ENCODE measurements at places on chromosomes 11 and 22.

- no peak for DNase-seq
Observed at GRCh38 chr22:31425331-31426050, 26.1 kb downstream of the DRG1 start.

DNA sequence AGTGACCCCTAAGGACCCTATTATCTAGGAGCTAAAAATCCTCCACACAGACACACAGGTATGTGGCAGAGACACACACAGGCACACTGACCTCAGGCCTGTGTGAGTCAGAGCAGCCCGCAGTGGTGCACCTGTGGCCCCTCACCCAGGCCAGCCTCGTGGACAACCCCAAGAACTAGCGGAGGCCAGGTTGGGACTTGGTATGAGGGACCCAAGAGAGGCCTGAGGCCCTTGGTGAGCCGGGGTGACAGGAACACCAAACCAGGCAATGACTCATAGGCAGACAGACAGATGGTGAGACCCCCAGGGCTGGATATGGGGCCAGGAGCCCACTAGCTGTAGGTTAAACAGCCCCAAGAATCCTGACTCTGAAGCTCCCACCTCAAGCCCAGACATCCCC lies 6.0 kb downstream of the CASTOR1 start:
- DNase-seq, result no peak

GRCh38 chr22:29073618-29074275 lies 912 bp downstream of the KREMEN1 start:
- DNase-seq, result peak; percentile 66

DNA sequence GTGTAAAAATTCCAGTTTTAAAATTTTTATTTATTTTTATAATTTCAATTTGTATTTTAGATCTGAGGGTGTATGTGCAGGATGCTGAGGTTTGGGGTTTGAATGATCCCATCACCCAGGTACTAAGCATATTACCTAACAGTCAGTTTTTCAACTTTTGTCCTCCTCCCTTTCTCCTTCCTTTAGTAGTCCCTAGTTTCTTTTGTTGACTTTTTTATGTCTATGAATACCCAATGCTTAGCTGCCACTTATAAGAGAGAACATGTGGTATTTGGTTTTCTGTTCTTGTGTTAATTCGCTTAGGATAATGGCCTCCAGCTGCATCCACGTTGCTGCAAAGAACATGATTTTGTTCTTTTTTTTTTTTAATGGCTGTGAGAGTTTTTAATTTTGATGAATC lies 35.7 kb upstream of the UCP3 start:
- no peak for DNase-seq

- no peak for DNase-seq
Observed at GRCh38 chr11:2809854-2810253, 75.7 kb downstream of the CDKN1C start.

- no peak for DNase-seq
Observed at GRCh38 chr22:23673050-23673620, 17.7 kb upstream of the RGL4 start.

DNA sequence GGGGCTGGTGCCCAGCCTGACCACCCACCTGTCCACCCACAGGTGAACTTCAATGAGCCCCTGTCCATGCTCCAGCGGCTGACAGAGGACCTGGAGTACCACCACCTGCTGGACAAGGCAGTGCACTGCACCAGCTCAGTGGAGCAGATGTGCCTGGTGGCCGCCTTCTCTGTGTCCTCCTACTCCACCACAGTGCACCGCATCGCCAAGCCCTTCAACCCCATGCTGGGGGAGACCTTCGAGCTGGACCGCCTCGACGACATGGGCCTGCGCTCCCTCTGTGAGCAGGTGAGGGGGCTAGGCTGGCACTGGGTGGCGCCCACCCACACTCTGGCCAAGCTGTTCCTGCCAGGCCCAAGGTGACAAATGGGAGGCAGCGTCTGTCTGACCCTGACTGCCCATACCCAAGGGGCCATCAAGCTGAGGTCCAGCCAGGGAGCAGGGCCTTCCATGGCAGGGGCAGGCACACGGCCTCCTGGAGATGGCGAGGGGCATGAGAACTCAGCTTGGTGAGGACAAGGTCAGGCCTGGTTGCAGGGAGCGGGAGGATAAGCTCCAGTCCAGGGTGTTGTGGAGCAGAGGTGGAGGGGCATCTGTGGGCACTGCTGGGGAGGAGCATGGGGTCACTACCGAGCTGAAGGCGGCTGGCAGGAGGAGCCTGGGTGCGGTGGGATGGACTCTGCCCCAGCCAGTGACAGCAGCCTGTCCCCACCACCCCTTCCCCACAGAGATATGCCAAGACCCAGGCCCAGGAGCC lies 77.7 kb downstream of the MORC2 start:
- DNase-seq, result peak; percentile 89

GRCh38 chr11:2072551-2073261 lies 66.5 kb downstream of the IGF2 start:
- DNase-seq, result no peak

DNA sequence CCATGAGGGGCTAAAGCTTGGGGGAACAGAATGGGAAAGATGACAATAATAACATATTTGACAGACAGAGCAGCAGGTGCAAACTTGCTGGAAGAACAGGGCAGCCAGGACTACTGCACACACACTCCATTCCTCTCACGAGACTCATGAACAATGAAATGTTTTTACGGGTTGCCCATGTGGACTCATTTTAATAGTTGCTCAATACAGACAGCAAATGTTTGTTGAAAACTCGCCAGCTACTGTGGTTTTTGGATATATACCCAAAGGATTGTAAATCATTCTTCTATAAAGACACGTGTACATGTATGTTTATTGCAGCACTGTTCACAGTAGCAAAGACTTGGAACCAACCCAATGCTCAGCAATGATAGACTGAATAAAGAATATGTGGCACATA lies 10.3 kb downstream of the SYT13 start:
- DNase-seq, result no peak

DNA sequence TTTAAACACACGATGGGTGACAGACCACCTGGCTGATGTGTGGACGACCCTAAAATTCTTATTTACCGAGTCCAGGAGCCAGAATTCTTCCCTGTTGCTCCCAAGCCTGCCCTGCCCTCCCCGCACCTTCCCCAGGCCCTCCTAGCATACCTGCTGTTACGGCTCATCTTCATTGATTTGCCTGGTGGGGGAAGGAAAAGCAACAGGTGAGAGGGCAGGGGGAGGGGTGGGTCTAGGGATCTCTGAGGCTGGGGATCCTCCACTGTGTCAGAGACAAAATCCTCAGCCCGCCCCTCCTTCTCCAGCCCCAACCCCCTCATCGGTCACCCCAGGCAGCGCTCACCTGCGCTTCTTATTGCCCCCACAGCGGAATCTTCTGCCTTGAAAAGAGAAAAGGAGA lies 4.0 kb downstream of the FXYD2 start:
- DNase-seq, result no peak

GRCh38 chr11:73962101-73962705 lies 11.4 kb downstream of the DNAJB13 start:
- no peak for DNase-seq

GRCh38 chr22:32799496-32799895 lies 2.0 kb upstream of the TIMP3 start:
- no peak for DNase-seq

DNA sequence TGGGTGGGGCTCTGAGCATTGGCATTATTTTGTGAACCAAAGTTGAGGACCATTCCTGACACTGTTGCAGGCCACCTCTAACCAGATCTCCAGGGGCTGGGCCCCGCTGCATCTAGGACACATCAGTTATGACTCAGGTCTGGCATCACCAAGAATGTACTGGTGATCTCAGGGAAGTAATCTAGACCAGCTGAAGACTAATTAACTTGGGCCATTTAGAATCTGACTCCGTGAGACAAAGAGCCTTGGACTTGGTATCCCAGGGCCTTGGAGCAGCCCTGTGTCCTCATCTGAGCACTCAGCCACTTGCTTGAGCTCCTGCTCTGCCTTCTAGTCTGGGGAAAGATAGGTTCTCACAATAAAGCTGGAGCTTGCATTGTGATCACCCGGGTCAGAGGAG lies 200.6 kb downstream of the KIRREL3 start:
- DNase-seq, result no peak

GRCh38 chr11:72084076-72084475 lies 3.4 kb downstream of the LRRC51 start:
- DNase-seq, result no peak

DNA sequence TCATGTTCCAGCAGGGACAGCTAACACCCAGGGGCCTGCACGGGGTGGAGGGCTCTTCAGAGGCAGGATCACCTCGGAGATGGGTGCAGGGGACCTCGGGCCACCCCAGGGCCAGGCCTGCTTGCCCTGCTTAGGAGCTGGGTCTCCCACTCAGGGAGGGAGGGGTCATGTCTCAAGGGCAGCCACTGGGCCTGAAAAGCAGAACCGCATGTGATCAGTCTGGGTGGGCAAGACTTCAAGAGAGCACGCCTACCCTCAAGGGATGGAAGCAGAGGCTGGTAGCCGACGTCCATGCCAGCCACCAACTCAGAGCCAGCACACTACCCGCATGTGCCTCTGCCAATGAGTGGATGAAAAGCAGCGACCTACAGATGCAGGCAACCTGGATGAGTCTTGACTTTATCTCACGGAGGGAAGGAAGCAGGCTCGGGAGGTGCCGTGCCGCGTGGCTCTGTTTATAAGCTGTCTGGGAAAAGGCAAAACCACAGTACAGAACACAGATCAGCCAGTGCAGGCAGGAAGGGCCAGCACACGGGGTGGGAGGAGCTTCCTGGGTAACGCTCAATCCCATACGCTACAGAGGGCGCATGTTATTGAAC lies 16.0 kb downstream of the TBX1 start:
- no peak for DNase-seq

- DNase-seq, result no peak
Observed at GRCh38 chr11:70669871-70670675, 271.7 kb downstream of the CTTN start.

DNA sequence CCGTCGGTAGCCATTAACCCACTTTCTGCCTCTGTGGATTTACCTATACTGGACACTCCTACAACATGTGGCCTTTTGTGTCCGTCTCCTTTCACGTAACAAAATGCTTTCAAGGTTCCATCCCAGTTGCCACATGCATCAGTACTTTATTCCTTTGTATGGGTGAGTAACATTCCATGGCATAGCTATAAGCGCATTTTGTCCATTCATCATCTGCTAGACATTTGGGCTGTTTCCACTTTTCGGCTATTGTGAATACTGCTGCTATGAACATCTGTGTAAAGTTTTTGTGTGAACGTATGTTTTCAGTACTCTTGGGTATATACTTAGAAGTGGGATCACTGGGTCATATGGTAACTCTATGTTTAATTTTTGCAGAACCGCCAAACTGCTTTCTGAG lies 257.2 kb downstream of the ST3GAL4 start:
- DNase-seq, result no peak

GRCh38 chr11:29171360-29171950 lies 845.4 kb downstream of the KCNA4 start:
- no peak for DNase-seq

DNA sequence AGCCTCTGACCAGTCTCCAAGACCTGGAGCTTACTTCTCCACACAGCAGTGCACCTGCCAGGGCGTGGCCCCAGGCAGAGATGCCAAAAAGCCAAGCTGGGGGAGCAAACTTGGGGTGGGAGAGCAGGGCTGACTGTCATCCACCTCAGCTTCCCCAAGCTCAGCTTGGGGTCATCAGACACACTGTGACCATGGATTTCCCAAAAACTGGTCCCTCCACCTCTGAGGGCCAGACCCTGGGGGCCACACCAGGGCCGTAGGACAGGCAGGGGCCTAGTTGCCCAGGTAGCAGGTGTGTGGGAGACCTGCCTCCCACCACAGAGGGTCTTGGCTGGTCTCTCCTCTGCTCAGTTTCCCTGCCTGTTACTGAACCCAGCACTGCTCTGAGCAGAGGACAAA lies 30.6 kb downstream of the ARVCF start:
- no peak for DNase-seq

GRCh38 chr11:84673753-84674152 lies 953.4 kb downstream of the DLG2 start:
- peak; percentile 60 for DNase-seq

DNA sequence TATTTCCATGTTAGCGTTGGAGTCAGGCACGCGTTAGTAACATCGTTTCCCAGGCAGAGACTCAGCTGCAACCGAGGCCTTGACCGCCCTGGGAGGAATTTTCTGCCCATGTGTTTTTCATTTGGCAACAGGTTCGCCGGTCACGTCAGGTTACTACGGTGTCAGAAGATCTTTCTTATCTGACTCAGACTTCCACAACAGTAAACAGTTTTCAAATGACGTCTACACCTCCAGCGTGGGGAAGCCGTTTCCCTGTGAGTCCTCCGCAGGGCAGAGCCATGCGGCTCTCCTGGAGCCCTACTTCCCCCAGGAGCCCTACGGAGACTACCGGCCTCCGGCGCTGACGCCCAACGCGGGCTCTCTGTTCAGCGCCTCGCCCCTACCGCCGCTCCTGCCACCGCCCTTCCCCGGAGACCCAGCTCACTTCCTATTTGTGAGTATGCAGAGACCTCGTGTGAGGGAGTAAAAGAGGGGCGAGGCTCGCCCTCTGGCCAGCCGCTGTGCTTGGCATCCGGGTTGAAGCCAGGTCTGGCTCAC lies 14.3 kb upstream of the POU2AF3 start:
- no peak for DNase-seq

- no peak for DNase-seq
Observed at GRCh38 chr11:963852-964251, 38.2 kb downstream of the AP2A2 start.

DNA sequence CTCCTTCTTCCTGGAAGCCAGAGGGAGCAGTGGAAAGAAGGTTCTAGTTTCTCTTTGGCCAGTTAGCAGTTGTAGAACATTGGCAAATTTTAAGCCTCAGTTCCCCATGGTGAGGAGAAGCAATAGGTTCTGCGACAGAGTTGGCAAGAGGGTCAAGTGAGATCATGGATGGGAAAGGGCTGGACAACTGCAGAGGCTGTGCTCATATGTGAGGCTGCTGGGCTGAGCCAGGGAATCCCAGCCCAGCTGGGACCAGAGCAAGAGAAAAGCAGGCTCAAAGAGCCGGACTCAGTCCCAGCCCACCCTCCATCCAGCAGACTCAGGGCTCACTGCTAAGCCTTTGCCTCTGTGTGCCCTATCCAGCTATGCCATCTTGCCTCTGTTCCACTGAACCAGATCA lies 66.8 kb upstream of the MYOD1 start:
- no peak for DNase-seq

DNA sequence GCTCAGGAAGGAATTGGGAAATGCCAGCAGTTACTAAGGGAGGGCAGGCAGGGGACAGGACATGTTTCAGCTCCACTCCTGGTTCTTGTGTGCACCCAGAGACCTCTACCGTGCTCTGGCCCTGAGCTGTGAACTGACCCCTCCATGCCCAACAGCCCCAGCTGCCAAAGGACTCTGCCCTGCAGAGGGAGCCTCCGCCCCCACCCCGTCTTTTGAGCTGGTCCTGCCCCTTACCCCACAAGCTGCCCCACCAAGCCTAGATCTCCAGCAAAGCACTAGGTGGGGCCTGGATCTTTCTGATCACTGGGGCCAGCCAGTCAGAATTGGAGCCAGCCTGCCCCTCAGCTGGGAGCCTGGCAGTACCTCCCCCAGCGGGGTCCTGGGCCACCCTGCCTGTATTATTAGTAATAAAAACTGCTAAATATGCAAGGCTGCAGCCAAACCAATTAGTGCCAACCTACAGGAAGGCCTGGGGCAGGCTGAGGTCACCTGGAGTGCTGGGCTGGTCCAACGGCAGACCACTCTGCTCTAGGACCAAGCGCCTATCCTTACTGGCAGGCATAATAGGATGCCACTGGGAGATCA lies 23.9 kb upstream of the DRICH1 start:
- no peak for DNase-seq
